Activated CD4-positive, alpha-beta T cell treated with anti-CD3 and anti-CD28 coated beads for 36 hours (primary cell): ENCODE measurements at places on chromosomes 5 and 9. TPM values are rescaled to one million over a fixed set of nuclear protein-coding genes. Genes with fewer than 3 reads are reported as not detected.

DNA sequence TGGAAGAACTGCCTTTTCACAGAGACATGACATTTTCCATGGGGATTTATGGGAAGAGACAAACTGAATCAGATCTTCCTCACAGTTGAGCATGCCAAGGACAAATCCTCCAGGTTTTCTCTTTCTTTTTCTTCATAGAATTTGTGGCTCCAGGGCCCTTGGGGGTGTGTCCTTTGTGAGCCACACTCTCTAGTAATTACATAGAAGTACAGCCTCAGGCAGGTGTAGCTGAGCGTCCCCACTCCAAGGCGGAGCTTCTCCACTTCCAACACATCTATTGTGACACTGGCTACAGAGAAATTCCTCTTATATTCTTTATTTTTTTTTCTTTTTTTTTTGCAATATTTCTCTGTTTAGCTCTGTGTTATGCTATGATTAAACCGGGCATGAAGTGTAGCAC lies 420.5 kb upstream of the CD180 start:
- H3K36me3 ChIP-seq = no peaks in the 10 kb centered on the region
- H3K27ac ChIP-seq = no peak overlapping the region
- H3K4me3 ChIP-seq = no peak overlapping the region
- no peak for DNase-seq
- peaks cover 5% of the 10 kb centered on the region for H3K27me3 ChIP-seq
- H3K4me1 ChIP-seq = peaks cover 19% of the 10 kb centered on the region

GRCh38 chr9:21465859-21466518 lies 16.1 kb downstream of the IFNE start:
- H3K27ac ChIP-seq = no peak overlapping the region
- peaks cover 2% of the 10 kb centered on the region for H3K27me3 ChIP-seq
- no peak overlapping the region for H3K4me3 ChIP-seq
- no peaks in the 10 kb centered on the region for H3K36me3 ChIP-seq
- H3K4me1 ChIP-seq = no peaks in the 10 kb centered on the region

GRCh38 chr5:71887680-71888079 lies 168.6 kb downstream of the CARTPT start:
- H3K4me1 ChIP-seq = peaks cover 2% of the 10 kb centered on the region
- H3K27me3 ChIP-seq = peaks cover 13% of the 10 kb centered on the region
- H3K36me3 ChIP-seq = no peaks in the 10 kb centered on the region
- peak overlapping the region; percentile 20 for H3K4me3 ChIP-seq

- H3K4me1 ChIP-seq = peaks cover 5% of the 10 kb centered on the region
- H3K36me3 ChIP-seq = no peaks in the 10 kb centered on the region
- no peak overlapping the region for H3K27ac ChIP-seq
- H3K4me3 ChIP-seq = no peak overlapping the region
- H3K27me3 ChIP-seq = peaks cover 13% of the 10 kb centered on the region
These were observed 452.0 kb downstream of the ENC1 start for GRCh38 chr5:74188351-74189105.

DNA sequence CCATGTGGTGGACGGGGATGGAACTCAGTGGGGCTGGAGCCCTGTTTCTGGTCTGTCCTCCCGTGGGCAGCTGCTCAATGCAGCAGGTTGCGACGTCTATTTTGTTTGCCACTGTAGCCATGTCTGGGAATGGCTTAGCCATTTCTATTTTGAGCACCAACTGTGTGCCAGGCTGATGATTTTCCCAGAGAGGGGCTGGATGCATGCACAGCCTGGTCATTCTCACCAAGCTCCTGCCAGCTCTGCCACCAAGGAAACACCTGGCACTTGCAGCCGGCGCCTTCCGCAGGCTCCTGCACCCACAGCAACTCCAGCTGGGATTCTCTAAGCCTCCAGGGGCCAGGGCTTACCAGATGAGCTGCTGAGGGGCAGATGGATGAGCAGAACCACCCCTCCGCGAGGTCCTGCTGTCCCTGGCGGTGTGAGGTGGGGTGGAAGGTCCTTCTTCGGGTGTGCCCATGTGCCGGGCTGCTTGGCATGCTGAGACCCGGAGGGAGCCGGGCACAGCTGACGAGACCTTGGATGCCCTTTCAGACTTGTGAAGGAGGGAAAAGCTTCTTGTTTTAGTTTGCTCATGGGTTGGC lies 151.2 kb downstream of the RXRA start:
- H3K27me3 ChIP-seq = no peaks in the 10 kb centered on the region
- H3K4me3 ChIP-seq = no peak overlapping the region
- H3K4me1 ChIP-seq = peaks cover 5% of the 10 kb centered on the region
- H3K36me3 ChIP-seq = no peaks in the 10 kb centered on the region
- DNase-seq = no peak

DNA sequence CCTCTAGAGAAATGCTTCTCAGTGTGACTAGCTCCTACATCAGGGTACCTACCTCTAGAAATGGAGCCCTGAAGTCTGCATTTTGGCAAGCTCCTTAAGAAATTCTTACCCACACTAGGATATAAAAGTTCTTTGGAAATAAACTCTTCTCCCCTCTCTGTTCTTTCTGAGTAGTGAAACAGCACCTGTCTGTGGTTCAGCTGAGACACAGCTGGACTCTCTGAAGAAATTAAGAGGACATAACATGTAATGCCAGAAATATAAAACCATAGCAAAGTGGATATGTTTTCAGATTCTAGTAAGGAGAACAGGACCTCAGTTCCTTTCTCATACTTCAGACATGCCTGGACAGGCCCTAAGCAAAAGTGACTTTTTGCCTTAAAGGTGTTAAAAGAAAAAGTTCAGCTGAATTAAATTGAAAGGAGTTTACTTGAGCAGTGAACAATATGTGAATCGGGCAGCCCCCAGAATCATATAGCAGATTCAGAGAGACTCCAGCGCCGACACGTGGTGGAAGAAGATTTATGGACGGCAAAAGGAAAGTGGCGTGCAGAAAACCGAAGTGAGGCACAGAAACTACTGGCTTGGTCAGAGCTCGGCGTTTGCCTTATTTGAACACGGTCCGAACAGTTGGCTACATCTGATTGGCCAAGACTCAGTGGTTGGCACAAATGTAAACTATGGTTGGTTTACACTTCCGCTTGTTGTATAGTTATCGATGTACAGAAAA lies 64.5 kb downstream of the PRKACG start:
- H3K36me3 ChIP-seq = peaks cover 2% of the 10 kb centered on the region
- peaks cover 42% of the 10 kb centered on the region for H3K4me1 ChIP-seq
- DNase-seq = peak; percentile 55
- peak overlapping the region; percentile 48 for H3K27ac ChIP-seq
- peaks cover 13% of the 10 kb centered on the region for H3K27me3 ChIP-seq
- no peak overlapping the region for H3K4me3 ChIP-seq

GRCh38 chr9:81137976-81138568 lies 551.3 kb downstream of the TLE1 start:
- no peaks in the 10 kb centered on the region for H3K36me3 ChIP-seq
- no peaks in the 10 kb centered on the region for H3K27me3 ChIP-seq
- DNase-seq = no peak
- no peak overlapping the region for H3K27ac ChIP-seq
- no peaks in the 10 kb centered on the region for H3K4me1 ChIP-seq

- DNase-seq = peak; percentile 63
- peaks cover 69% of the 10 kb centered on the region for H3K27me3 ChIP-seq
- no peak within 1 kb of the TSS for H3K27ac ChIP-seq
- peak within 1 kb of the TSS; percentile 67 for H3K4me3 ChIP-seq
- peaks cover 7% of the 10 kb centered on the region for H3K4me1 ChIP-seq
- H3K36me3 ChIP-seq = no peaks in the 10 kb centered on the region
These were observed at the start of gene GABRB2 for GRCh38 chr5:161546470-161547301. TSS of gene GABRB2 (minus strand) at chr5:161546725. CDS start at chr5:161546643, 82 bp downstream.

PCDH1 gene
- not detected for total RNA-seq

GPSM1 gene
- total RNA-seq = 10.8 TPM
